Endodermal cell (in vitro differentiated cells): ENCODE measurements at places on chromosomes 5 and 9. TPM values are rescaled to one million over a fixed set of nuclear protein-coding genes. Genes with fewer than 3 reads are reported as not detected.
A peak's percentile ranks its signal among the peaks of the same experiment; 100 is the strongest.

GRCh38 chr9:30235068-30235467 lies 2149.4 kb upstream of the ACO1 start:
- H3K27ac ChIP-seq = no peak overlapping the region
- H3K36me3 ChIP-seq = no peaks in the 10 kb centered on the region
- H3K4me1 ChIP-seq = peaks cover 6% of the 10 kb centered on the region
- no peaks in the 10 kb centered on the region for H3K27me3 ChIP-seq
- DNase-seq = peak; percentile 51

- H3K27ac ChIP-seq = peak overlapping the region; percentile 42
- H3K4me3 ChIP-seq = no peak overlapping the region
- H3K4me1 ChIP-seq = peaks cover 14% of the 10 kb centered on the region
- no peaks in the 10 kb centered on the region for H3K36me3 ChIP-seq
- peak; percentile 66 for DNase-seq
- H3K27me3 ChIP-seq = no peaks in the 10 kb centered on the region
Measured at GRCh38 chr5:116395226-116395625, 179.4 kb downstream of the SEMA6A start.

GRCh38 chr9:135116881-135117280 lies 29.4 kb downstream of the OLFM1 start:
- H3K27me3 ChIP-seq = no peaks in the 10 kb centered on the region
- DNase-seq = no peak
- H3K27ac ChIP-seq = peak overlapping the region; percentile 73
- no peaks in the 10 kb centered on the region for H3K4me1 ChIP-seq
- no peak overlapping the region for H3K4me3 ChIP-seq
- no peaks in the 10 kb centered on the region for H3K36me3 ChIP-seq

DNA sequence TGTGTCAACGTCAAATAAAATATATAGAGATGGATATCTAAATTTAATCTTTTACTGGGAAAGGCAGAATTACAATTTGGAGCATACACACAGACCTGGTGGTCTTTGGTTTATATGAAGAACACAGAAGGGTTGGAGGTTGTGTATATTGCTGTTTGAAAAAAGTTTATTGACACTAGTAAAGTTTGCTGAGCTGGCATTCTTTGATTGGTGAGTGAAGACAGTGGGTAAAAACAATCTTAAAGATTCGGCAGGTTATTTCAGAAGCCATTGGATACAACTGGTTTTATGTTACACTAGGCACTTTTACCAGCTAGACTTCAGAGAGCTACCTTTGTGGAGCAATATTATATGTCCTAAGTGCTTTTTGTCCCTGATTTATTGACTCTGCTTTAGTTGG lies 27.2 kb downstream of the IZUMO3 start:
- no peak overlapping the region for H3K27ac ChIP-seq
- no peaks in the 10 kb centered on the region for H3K27me3 ChIP-seq
- DNase-seq = no peak
- no peak overlapping the region for H3K4me3 ChIP-seq
- H3K36me3 ChIP-seq = no peaks in the 10 kb centered on the region
- peaks cover 4% of the 10 kb centered on the region for H3K4me1 ChIP-seq

DNA sequence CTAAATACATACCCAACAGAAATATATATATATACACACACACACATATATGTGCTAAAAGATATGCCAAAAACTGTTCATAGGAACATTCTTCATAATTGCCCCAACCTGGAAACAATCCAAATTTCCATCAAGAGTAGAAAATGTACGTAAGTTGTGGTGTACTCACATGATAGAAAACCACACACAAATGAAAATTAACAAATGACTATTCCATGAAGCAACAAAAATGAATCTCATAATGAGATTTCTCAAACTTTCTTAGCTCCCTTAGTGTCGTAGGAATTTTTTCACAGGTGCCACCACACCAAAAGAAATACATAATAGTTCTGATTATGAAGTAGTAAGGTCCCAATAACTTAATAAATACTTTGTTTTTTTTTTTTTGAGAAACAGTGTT lies 7.8 kb downstream of the ATP10B start:
- no peaks in the 10 kb centered on the region for H3K27me3 ChIP-seq
- H3K27ac ChIP-seq = no peak overlapping the region
- no peak overlapping the region for H3K4me3 ChIP-seq
- no peaks in the 10 kb centered on the region for H3K4me1 ChIP-seq
- H3K36me3 ChIP-seq = no peaks in the 10 kb centered on the region

GRCh38 chr5:60295423-60295822 lies 401.9 kb upstream of the PDE4D start:
- H3K27me3 ChIP-seq = no peaks in the 10 kb centered on the region
- no peaks in the 10 kb centered on the region for H3K36me3 ChIP-seq
- no peak overlapping the region for H3K27ac ChIP-seq
- no peaks in the 10 kb centered on the region for H3K4me1 ChIP-seq
- no peak overlapping the region for H3K4me3 ChIP-seq

- no peaks in the 10 kb centered on the region for H3K4me1 ChIP-seq
- no peaks in the 10 kb centered on the region for H3K27me3 ChIP-seq
- DNase-seq = no peak
- no peak overlapping the region for H3K4me3 ChIP-seq
- no peaks in the 10 kb centered on the region for H3K36me3 ChIP-seq
- H3K27ac ChIP-seq = no peak overlapping the region
Measured at GRCh38 chr9:86809759-86810367, 137.4 kb downstream of the GAS1 start.

GRCh38 chr9:80615964-80616363 lies 1044.2 kb downstream of the TLE4 start:
- no peak overlapping the region for H3K27ac ChIP-seq
- no peaks in the 10 kb centered on the region for H3K27me3 ChIP-seq
- no peak overlapping the region for H3K4me3 ChIP-seq
- DNase-seq = no peak

Gene CA9
- total RNA-seq = 1.4 and 1.8 TPM in 2 replicates

Gene SHOC1
- not detected in 2 replicates for total RNA-seq

- H3K27ac ChIP-seq = no peak overlapping the region
- peaks cover 9% of the 10 kb centered on the region for H3K27me3 ChIP-seq
- H3K4me3 ChIP-seq = no peak overlapping the region
- no peaks in the 10 kb centered on the region for H3K36me3 ChIP-seq
- no peak for DNase-seq
- peaks cover 3% of the 10 kb centered on the region for H3K4me1 ChIP-seq
Measured at GRCh38 chr9:32886021-32886420, 102.7 kb downstream of the TMEM215 start.

Gene DMRTA1
- total RNA-seq = 5.6 and 5.7 TPM in 2 replicates

Gene SARDH
- total RNA-seq = 6.6 and 8.4 TPM in 2 replicates

GRCh38 chr5:131610198-131611063 lies 24.6 kb downstream of the RAPGEF6 start:
- peaks cover 4% of the 10 kb centered on the region for H3K4me1 ChIP-seq
- DNase-seq = no peak
- no peak overlapping the region for H3K27ac ChIP-seq
